ENCODE measurements at places on chromosomes 12 and 14.

- DNase-seq: no peak
These were observed 6.4 kb downstream of the OR6C6 start for GRCh38 chr12:55289999-55290398.

DNA sequence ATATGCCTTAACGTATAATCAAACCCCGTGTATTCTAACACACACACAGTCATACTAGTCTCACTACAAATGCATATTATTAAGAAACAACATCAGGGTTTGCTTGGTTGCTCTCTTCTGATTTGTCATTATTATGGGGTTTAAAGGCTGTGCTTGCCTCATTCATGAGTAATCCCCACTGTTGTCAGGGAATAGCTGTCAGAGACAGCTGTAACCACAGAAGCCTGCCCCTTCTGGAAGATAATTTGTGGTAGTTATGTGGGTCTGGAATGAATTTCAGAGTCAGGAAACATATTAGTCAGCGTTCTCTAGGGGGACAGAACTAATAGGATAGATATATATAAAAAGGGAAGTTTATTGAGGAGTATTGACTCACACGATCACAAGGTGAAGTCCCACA, 456.9 kb upstream of the TMEM132C start:
- DNase-seq: no peak

DNA sequence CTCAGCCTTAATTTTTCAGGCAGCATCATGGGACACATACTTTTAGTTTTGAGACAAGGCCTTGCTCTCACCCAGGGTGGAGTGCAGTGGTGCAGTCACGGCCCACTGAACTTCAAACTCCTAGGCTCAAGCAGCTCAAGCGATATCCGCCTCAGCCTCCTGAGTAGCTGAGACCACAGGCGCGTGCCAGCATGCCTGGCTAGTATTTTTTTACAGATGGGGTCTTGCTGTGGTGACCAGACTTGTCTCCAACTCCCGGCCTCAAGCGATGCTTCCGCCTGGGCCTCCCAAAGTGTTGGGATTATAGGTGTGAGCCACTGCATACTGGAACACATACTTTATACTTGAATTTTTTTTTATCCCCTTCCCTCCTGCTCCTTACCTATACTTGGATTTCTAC, 2.8 kb downstream of the RDH5 start:
- DNase-seq: no peak

DNA sequence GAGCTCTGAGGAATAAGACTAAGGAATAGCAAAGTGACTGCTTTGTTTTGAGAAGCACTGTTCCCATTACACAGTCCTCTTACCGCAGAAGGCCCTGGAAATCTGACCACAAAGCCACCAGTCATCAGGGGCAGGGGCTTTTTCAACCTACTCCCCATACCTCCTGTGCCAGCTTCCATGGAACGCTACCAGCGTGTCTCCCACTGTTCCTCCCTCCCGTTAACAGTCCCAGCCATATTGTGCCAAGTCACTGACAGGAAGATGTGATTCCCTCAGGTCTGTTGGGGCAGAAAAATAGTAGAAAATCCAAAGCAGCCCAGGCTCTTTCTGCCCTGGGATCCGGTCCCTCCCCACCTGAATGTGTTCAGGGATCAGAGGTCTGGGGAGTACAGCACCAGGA, 46.6 kb upstream of the VPS33A start:
- no peak for DNase-seq

- no peak for DNase-seq
These were observed 1.3 kb downstream of the FGD6 start for GRCh38 chr12:95215949-95216348.

DNA sequence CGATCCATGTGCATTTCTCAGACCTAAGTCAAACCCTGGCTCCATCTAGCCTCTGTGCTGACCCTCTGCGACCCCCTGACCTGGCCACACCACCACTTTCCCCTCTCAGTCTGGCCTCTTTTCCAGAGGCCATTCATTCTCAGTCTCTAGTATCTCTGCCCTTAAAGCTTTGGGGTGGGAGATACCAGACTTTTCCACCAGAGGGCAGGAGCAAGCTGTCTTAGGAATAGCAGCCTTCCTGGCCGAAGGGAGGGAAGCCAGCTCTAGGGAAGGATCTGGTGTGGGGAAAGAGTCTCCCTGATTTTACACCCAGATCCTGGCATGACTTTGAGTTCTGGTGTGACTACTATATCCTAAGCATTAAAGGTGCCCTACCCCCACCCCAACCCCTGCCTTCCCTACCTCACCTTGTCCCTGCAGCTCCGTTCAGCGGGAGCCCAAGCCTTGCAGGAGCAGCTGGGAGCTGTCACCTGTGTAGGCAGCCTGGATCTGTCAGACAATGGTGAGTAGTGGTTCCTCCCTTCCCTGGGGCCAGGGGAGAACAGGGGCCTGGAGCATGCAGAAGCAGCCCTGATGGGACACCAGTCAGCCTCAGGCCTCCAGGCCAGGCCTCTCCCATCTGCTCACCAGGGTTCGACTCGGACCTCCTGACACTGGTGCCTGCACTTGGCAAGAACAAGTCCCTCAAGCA, 6.6 kb downstream of the CARMIL3 start:
- no peak for DNase-seq

GRCh38 chr14:97388408-97388807, 591.2 kb downstream of the VRK1 start:
- no peak for DNase-seq

- no peak for DNase-seq
These were observed 16.4 kb downstream of the RNASE2 start for GRCh38 chr14:20971705-20972021.

DNA sequence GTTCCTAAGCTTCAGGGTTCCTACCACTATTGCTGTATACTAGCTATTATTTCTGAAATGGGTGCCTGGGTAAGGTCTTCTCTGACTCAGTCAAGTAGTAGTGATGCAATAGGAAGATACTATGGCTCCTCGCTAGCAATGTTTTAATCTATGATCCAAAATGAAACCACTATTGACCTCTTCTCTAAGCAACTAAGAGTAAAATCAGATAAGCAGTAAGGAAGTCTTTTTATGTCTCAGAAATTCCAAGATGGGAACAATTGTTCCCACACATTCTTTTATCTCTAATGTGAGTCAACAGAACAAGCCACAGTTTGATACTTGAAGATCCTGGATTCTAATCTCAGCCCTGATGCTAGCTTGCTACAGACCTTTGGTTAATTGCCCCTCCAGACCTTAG, 45.1 kb downstream of the AREL1 start:
- no peak for DNase-seq

Measured in stimulated activated naive CD8-positive, alpha-beta T cell treated with anti-CD3 and anti-CD28 coated beads, Interleukin-15, Interleukin-2, amounts not matched to agents 100 U/mL and 50 U/mL, for 24 hours (primary cell).